ENCODE measurements at places on chromosomes 4 and X.
A peak's percentile ranks its signal among the peaks of the same experiment; 100 is the strongest.

DNA sequence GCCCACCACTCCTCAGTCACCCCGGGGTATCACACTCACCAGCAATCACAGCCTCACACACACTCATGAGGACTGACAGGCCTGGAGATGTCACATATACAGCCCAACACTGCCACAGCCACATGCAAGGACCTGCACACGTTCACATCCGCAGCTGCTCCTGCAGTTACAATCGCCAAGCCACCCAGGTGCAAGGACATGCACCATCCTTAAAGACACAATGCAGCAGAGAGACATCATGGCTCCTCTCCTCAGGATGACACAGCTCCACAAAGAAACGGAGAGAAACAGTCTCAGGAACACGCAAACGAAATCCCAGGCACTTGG is 1.1 kb downstream of the PCSK1N start:
- DNase-seq, result no peak

GRCh38 chrX:48648336-48648751 is 35.3 kb upstream of the WAS start:
- DNase-seq, result peak; percentile 40

- no peak for DNase-seq
Measured at GRCh38 chr4:65453398-65453797, 216.9 kb downstream of the EPHA5 start.

DNA sequence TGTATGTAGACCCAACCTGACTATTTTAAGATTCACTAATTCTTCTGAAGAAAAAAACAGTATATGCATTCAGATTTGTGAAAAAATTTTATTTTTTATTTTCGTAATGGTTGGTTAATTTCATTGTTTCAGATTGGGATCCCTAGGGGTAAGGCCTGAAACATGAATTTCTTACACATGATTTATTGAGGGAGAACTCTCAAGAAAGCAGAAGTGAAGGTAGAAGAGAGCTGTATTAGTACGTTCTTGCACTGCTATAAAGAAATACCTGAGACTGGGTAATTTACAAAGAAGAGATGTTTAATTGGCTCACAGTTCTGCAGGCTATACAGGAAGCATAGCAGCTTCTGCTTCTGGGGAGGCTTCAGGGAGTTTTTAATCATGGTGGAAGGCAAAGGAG is 611.9 kb upstream of the TECRL start:
- no peak for DNase-seq

DNA sequence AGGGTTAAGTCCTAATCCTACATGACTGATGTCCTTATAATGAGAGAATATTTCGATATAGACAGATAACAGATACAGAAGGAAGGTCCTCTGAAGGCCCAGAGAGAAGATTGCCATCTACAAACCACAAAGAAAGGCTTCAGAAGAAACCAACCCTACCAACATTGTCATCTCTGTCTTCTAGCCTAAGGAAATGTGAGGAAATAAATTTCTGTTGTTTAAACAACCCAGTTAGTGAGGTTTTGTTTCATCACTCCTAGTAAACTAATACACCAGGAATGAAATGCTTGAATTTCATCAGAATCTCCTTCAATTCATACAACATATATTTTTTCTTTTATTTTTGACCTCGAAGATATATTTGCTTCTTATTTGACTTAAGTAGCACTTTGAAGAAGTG is 1527.8 kb downstream of the STIM2 start:
- no peak for DNase-seq

DNA sequence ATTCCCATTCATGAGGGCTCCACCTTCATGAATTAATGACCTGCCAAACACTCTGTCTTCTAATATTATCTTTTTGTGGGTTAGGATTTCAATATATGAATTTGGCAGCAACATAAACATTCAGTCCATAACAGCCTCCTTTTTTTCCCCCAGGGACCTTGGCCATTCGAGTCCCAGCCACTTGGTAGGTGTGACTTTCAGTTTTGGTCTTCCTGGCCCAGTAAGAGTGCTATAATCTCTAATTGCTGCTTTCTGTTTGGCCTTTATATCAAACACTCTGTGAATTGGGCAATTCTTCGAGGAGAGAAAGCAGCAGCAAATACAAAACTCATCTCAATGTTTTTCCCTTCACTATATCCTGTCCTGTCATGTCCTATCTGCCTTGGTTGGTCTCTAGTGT is 12.4 kb upstream of the RADX start:
- no peak for DNase-seq

- DNase-seq, result peak; percentile 27
Measured at GRCh38 chrX:54495814-54496516, at the start of gene FGD1. Gene FGD1, minus strand, starts transcription at chrX:54496234. Its CDS starts 802 bp downstream, at chrX:54495432.

- DNase-seq, result no peak
Measured at GRCh38 chr4:53626491-53626890, 35.2 kb upstream of the LNX1 start.

DNA sequence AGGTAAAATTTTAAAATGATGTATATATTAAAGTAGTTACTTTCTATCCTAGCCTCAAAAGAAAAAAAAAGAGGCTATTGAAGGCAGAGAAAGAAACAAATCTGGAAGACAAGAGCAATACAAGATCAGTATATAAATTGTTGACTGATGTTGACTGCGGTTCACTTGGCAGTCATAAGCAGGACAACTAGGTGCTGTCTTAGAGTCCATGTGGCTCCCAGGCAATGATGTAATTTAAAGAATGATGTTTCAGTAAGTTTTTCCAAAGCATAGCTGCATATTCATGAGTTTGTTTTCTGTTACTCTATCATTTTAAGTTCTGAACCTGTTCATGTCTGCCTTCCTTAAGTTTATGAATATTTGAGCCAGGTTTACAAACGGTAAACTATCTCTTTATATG is 630.2 kb downstream of the FAT4 start:
- DNase-seq, result no peak

GRCh38 chr4:60485276-60485675 is 714.9 kb upstream of the ADGRL3 start:
- no peak for DNase-seq

DNA sequence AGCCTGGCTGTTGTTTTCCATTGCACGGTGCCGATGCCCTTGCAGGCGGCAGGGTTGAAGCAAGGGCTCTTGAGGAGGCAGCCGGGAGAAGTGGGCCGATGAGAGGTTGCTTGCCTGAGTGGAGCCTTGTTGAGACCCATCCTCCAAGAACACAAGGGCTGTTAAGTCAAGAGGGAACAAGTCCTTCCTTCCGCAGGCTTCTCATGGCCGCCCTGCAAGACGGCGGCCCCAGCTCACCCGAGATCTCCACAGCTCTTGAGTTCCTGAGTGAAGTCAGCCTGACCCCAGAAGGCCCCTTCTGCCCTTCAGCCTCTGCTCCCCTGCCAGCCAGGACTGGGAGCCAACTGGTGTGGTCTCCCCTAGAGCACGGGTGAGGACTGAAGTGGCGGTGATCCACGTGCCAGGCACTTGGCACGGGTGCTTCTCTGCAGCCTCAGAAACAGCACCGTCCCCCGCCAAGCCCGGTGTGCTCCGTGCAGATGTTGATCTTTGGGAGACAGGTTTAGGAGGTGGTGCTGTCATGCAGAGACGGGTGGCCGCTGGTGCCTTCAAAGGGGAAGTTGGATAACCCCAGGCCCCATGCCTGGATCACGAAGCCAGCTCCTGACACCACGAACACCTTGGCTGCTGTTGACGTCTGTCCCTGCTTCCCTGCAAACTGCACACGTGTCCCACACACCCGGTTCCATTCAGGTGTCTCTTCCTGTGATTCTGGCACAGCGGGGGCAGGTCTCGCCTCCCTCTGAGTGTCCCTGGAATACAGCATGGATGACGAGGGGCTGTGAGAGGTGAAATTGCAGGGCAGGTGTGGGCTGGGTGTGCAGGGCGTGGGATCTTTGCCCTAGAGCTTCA is 164.4 kb upstream of the PSAPL1 start:
- DNase-seq, result no peak

DNA sequence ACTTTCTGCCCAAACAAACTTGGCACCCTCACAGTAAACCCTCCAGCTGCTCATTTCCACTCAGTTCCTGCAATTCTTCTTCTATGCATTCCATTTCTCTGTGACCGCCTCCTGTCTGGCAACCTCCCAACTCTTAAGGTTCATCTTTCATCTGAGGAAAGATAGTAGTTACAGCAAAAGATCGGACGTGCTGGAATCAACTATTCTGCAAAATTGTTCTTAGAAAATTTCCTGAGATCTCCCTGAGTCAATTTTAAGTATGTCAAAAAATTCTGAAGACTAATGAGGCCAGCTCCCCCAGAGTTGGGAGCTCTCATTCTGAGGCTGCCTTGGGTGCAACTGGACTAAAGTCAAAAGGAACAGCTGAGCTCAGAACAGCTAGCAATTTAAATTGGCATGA is 1026.0 kb downstream of the ADGRL3 start:
- DNase-seq, result no peak

DNA sequence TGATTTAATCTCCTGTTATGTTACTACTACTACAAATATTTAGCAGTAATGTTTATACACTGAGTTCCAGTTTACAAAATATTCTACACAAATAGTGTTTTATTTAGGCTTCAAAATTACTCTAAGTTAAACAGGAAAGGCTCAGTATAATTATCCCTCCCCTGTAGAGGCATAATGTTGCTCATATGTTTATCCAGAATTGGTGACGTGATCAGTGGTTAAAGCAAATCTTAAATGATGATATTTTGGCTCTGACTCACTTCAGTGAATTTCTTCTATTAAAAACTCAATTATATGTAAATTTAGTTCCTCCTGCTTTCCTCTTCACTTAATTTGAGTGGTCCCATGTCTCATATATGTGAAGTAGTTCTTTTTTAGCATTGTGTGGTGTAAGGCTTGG is 438.5 kb downstream of the ADGRL3 start:
- DNase-seq, result no peak
